ENCODE measurements at places on chromosomes 12 and 14.

GRCh38 chr14:50667684-50667995 is 466 bp downstream of the SAV1 start:
- no peak overlapping the region for H3K4me3 ChIP-seq
- H3K4me1 ChIP-seq = peaks cover 12% of the 10 kb centered on the region
- H3K27me3 ChIP-seq = no peaks in the 10 kb centered on the region
- DNase-seq = peak; percentile 48
- peaks cover 11% of the 10 kb centered on the region for H3K36me3 ChIP-seq
- peak overlapping the region; percentile 58 for H3K27ac ChIP-seq

DNA sequence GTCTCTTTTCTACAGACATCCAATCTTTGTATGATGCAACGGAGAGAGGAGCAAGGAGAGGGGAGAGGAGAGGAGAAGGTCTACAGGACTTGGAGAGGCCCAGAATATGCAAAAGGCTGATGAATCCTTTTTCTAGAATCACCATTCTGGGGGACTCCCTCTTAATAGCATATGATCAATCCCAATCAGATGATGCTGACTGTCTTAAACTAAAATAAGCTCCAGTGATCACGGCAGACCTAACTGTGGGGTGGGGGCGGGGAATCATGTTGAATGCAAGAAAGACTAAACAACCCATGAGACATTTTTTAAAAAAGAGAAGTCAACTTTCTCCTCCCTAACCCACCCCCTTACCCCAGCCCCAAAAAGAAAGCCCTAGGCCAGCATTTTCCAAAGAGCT is 33.4 kb downstream of the BTBD7 start:
- no peaks in the 10 kb centered on the region for H3K4me1 ChIP-seq
- no peak overlapping the region for H3K4me3 ChIP-seq
- H3K27ac ChIP-seq = no peak overlapping the region
- no peaks in the 10 kb centered on the region for H3K36me3 ChIP-seq

DNA sequence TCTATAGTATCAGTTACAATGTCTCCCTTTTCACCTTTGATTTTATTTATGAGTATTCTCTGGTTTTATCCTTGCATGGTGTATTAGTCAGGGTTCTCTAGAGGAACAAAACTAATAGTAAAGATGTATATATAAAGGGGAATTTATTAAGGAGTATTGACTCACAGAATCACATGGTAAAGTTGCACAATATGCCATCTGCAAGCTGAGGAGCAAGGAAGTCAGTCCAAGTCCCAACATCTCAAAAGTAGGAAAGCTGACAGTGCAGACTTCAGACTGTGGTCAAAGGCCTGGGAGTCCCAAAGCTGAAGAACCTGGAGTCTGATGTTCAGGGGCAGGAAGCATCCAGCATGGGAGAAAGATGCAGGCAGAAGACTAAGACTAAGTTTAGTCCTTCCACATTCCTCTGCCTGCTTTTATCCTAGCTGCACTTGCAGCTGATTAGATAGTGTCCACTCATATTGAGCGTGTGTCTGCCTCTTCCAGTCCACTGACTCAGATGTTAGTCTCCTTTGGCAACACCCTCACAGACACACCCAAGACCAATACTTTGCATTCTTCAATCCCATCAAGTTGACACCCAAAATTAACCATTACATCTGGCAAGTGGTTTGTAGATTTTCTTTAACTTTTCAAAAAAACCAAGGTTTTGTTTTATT is 308.0 kb upstream of the LMO3 start:
- H3K27me3 ChIP-seq = no peaks in the 10 kb centered on the region
- H3K4me1 ChIP-seq = no peaks in the 10 kb centered on the region
- no peak overlapping the region for H3K4me3 ChIP-seq
- DNase-seq = no peak

GRCh38 chr14:84202486-84202885 is 1327.5 kb upstream of the FLRT2 start:
- no peak for DNase-seq
- H3K4me3 ChIP-seq = no peak overlapping the region
- H3K4me1 ChIP-seq = no peaks in the 10 kb centered on the region
- no peaks in the 10 kb centered on the region for H3K36me3 ChIP-seq

GRCh38 chr12:116896411-116896924 is 14.3 kb upstream of the FBXW8 start:
- no peak overlapping the region for H3K4me3 ChIP-seq
- H3K27me3 ChIP-seq = peaks cover 51% of the 10 kb centered on the region
- H3K4me1 ChIP-seq = no peaks in the 10 kb centered on the region
- H3K36me3 ChIP-seq = no peaks in the 10 kb centered on the region
- H3K27ac ChIP-seq = no peak overlapping the region
- no peak for DNase-seq

DNA sequence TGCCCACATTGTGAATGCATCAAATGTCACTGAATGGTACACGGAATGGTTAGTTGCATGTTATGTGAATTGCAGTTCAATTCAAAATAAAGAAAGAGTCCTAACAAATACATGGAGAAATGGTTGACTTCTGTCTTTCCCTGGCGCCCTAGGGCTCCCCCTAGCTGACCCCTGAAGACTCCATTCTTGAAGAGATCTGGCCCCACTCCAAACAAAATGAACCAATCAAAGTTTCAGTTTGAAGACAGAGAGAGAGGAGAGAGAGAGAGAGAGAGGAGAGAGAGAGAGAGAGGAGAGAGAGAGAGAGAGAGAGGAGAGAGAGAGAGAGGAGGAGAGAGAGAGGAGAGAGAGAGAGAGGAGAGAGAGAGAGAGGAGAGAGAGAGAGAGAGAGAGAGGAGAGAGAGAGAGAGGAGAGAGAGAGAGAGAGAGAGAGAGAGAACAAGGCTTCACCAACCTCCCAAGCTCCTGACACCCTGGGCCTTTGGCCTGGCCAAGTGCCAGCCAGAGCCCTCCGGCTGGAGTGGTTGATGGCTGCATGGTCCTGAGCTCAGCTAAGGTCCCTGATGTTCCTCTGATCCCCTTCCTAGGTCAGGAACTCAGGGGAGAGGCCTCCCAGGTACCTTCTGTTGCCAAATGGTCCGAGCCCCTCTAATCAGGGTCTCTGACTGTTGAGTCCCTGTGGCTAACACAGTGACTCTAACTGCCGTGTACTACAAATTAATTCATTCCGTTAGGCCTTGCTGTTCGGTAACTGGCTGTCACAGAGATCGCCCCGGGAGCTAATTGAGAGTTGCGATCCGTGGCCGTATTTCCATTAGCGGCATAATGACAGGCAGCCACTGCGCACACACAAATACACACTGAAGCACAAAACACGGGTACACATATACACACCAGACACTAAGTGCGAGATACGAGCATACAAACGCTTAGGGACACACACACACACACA is 188.8 kb downstream of the ESRRB start:
- DNase-seq = no peak
- no peak overlapping the region for H3K4me3 ChIP-seq
- no peaks in the 10 kb centered on the region for H3K27me3 ChIP-seq
- H3K4me1 ChIP-seq = no peaks in the 10 kb centered on the region

- H3K36me3 ChIP-seq = peaks cover 2% of the 10 kb centered on the region
- H3K27ac ChIP-seq = peak overlapping the region; percentile 44
- peak overlapping the region; percentile 11 for H3K4me3 ChIP-seq
- H3K27me3 ChIP-seq = no peaks in the 10 kb centered on the region
- DNase-seq = peak; percentile 72
Measured at GRCh38 chr12:89949457-89950195, 241.0 kb upstream of the ATP2B1 start.

- peaks cover 14% of the 10 kb centered on the region for H3K36me3 ChIP-seq
- peaks cover 22% of the 10 kb centered on the region for H3K4me1 ChIP-seq
- DNase-seq = no peak
Measured at GRCh38 chr12:92558215-92558773, 144.5 kb upstream of the PLEKHG7 start.

DNA sequence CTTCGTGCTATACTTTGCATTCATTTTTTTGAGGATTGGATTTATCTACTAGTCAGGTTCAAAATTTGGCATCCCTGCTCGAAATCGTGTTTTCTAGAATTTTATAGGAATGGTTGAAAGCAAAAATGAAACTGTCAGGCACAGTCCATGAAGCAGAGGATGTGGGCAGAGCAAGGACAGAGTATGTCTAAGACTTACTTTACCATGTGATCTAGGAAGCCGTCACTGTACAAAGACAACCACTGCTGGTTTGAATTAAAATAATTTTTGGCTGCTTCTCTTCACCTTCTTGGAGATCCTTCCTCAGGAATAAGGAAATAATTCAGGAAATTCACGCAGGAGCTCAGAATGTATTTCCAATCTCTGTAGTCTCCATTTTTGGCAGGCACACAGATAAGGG is 31.6 kb upstream of the SGPP1 start:
- peaks cover 15% of the 10 kb centered on the region for H3K4me1 ChIP-seq
- peaks cover 2% of the 10 kb centered on the region for H3K36me3 ChIP-seq
- no peaks in the 10 kb centered on the region for H3K27me3 ChIP-seq
- peak overlapping the region; percentile 91 for H3K27ac ChIP-seq

- H3K27me3 ChIP-seq = no peaks in the 10 kb centered on the region
- peaks cover 32% of the 10 kb centered on the region for H3K4me1 ChIP-seq
- H3K36me3 ChIP-seq = no peaks in the 10 kb centered on the region
- H3K27ac ChIP-seq = no peak overlapping the region
- H3K4me3 ChIP-seq = no peak overlapping the region
Measured at GRCh38 chr14:105864651-105865265, 338.4 kb downstream of the TMEM121 start.

DNA sequence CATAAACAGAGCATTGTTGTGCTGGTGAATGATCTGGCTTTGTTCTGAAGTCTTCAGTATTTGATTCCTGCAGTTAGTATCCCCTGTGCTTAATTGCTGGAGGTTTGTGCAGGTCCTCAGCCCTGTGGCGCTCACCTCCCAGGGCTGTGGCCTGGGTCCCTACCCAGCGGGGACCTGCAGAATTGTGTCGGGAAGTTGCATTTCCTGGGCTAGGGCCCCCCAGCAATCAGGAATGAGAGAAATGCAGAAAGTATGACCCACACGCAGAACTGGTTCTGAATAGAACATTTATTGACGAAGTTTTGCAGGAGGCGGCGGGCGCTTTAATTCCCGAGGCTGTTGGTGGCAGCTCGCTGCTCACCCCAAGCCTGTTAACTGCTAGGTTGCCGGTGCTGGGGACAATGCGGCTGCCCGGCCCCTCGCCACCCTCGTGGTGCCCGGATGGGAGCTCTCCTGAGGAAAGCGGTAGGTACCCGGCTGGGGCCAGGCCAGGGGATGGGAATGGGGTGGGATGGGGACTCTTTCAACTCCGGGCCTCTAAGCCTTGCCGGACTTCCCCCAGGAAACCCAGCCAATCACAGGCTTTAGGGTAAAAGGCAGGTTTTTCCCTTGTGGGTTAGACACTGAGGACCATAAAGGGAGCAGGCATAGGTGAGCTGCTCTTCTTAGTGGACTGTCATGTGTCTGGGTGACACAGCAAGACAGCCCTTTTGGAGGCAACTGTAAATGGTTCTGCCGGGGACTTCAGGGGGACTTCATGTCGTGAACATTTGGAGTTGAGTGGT is 11.6 kb downstream of the PLEKHG3 start:
- H3K27ac ChIP-seq = peak overlapping the region; percentile 8
- no peak for DNase-seq
- peaks cover 16% of the 10 kb centered on the region for H3K27me3 ChIP-seq
- H3K4me3 ChIP-seq = no peak overlapping the region
- peaks cover 30% of the 10 kb centered on the region for H3K36me3 ChIP-seq
- peaks cover 34% of the 10 kb centered on the region for H3K4me1 ChIP-seq

DNA sequence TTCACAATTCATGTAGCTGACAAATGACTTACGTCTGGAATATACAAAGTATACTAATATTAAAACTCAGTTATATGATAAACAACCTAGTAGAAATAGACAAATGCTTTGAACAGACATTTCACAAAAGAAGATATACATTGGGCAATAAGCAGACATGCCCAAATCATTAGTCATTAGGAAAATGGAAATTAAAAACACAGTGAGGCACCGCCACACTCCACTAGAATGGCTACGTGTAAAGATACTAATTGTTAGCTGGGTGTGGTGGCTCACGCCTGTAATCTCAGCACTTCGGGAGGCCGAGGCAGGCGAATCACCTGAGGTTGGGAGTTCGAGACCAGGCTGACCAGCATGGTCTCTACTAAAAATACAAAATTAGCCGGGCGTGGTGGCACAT is 248.9 kb upstream of the TMEM132C start:
- H3K4me3 ChIP-seq = no peak overlapping the region
- no peaks in the 10 kb centered on the region for H3K4me1 ChIP-seq
- H3K27ac ChIP-seq = no peak overlapping the region

GRCh38 chr12:47094804-47095203 is 15.0 kb upstream of the AMIGO2 start:
- H3K4me3 ChIP-seq = no peak overlapping the region
- H3K4me1 ChIP-seq = peaks cover 8% of the 10 kb centered on the region
- no peak for DNase-seq
- no peaks in the 10 kb centered on the region for H3K27me3 ChIP-seq
- no peak overlapping the region for H3K27ac ChIP-seq
- peaks cover 23% of the 10 kb centered on the region for H3K36me3 ChIP-seq

DNA sequence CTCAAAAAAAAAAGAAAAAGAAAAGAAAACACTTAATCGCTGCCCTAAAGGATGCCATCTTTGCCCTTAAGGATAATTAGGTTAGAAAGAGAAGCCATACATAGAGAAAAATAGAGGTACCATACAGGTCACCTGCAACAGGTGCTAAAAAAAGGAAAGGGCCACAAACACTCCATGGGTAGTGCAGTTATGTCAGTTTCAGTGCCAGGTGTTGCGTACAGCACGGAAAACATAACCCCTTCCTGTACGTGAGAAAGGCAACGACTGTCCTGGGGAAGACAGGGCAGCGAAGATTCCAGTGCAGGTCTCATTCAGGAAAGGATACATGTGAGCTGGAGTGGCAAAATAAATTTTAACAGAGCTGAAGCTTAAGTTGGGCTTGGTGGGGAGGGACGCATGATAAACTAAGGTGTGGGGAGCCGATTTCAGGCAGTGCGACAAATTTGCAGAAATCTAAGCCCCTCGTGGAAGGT is 553 bp upstream of the DAZAP2 start:
- no peak for DNase-seq
- H3K27ac ChIP-seq = peak overlapping the region; percentile 98
- H3K36me3 ChIP-seq = peaks cover 32% of the 10 kb centered on the region
- H3K27me3 ChIP-seq = no peaks in the 10 kb centered on the region
- peaks cover 34% of the 10 kb centered on the region for H3K4me1 ChIP-seq

- no peaks in the 10 kb centered on the region for H3K36me3 ChIP-seq
- no peak overlapping the region for H3K27ac ChIP-seq
- no peaks in the 10 kb centered on the region for H3K4me1 ChIP-seq
- H3K27me3 ChIP-seq = peaks cover 22% of the 10 kb centered on the region
- peak; percentile 51 for DNase-seq
Measured at GRCh38 chr14:104341532-104342434, 203.4 kb downstream of the KIF26A start.

DNA sequence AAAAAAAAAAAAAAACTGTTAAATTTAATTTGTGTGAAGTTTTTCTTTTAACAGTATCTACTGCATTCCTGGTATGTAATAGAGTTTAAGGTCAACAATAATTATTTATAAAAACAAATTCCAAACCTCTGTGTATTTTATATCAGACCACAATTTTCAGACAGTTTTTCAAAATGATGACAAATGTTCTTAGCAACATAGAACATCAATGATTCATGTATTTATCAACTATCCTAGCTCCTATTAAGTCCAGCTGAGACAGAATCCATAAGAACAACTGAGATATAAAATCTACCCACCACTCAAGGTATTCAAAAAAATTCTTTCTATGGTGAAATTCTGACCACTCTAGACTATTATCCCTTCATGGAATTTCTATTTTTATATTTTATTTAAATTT is 144.5 kb downstream of the EPS8 start:
- DNase-seq = no peak
- H3K27ac ChIP-seq = no peak overlapping the region

GRCh38 chr14:63383776-63384367 is 65.1 kb upstream of the GPHB5 start:
- H3K4me1 ChIP-seq = peaks cover 21% of the 10 kb centered on the region
- peak overlapping the region; percentile 23 for H3K4me3 ChIP-seq
- H3K27ac ChIP-seq = peak overlapping the region; percentile 95
- DNase-seq = peak; percentile 80
- no peaks in the 10 kb centered on the region for H3K27me3 ChIP-seq

Data from activated CD8-positive, alpha-beta memory T cell treated with anti-CD3 and anti-CD28 coated beads, Interleukin-2, amount 10 ng/mL, durations not matched to agents 7 days and 5 days (primary cell).